ENCODE measurements at places on chromosomes 4 and X.

GRCh38 chr4:6885953-6886557, 23.6 kb upstream of the TBC1D14 start:
- no peak for DNase-seq

DNA sequence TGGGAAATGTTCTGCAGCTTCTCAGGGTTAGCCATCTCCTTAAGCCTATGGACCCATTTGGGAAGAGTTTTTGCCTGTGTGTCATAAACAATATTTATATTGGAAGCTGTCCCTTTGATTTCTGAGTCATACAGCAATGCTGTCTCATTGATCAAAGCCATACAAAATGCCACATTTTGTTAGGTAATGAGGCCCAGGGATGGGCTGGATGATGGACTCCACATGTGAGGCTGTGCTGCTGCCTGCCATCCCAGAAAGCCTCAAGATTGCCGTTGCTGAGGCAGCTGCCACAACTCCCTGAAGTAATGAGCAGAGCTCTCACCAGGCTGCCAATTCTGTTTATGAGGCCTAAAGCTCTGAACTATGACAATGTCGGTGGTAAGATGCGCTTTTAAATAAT, 12.2 kb upstream of the GJB1 start:
- no peak for DNase-seq

GRCh38 chrX:47802589-47802988, 34.1 kb upstream of the ZNF81 start:
- DNase-seq: no peak

- no peak for DNase-seq
Observed at GRCh38 chr4:107497054-107497453, 223.0 kb downstream of the PAPSS1 start.

DNA sequence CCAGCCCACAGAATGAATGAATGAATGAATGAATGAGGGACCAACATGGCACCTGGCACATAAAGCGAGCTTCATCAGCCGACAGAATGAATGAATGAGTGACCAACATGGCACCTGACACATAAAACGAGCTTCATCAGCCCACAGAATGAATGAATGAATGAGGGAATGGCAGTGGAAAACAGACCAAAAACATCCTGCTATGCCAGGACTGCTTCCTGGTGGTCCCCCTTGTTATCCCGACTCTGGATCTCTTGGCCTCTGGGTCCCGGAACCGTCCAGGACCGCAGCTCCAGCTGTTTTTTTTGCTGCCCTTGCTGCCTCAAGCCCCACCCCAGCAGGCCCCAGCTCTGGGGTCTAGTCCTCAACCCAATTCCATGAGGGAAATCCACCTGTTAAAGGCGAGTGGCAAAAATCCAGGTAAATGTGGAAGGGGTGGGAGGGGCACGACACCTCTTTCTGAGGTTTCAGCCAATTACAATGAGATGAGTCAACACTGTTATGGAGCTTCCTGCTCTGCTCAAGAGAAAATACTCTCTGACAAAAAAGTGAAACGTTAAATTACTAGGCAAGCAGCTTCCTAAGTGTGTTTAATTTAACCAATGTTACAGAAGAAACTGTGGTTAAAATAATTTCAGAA, 72.0 kb upstream of the MTNR1A start:
- no peak for DNase-seq

- DNase-seq: no peak
Observed at GRCh38 chr4:159047478-159048165, 55.3 kb upstream of the RAPGEF2 start.

DNA sequence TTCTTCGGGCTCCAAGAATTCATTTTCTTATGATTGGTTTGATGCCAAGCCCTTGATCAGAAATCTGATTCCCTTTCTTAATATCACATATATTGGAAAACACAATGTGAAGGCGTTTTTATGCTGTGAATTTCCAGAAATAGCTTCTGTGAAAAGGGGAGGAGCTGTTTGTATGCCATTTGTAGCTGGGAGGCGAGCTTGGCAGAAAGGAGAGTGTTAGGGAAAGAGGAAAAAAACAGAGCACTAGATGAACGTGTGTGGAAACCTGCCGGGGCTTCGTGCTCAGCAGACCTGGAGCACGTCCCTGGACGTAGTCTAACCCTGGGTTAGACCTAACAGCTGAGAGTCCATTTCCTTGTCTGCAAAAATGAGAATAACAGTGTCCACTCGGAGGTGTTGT, 3.4 kb downstream of the CLCN4 start:
- DNase-seq: no peak

- DNase-seq: no peak
Observed at GRCh38 chr4:57492251-57492878, 382.2 kb upstream of the IGFBP7 start.

DNA sequence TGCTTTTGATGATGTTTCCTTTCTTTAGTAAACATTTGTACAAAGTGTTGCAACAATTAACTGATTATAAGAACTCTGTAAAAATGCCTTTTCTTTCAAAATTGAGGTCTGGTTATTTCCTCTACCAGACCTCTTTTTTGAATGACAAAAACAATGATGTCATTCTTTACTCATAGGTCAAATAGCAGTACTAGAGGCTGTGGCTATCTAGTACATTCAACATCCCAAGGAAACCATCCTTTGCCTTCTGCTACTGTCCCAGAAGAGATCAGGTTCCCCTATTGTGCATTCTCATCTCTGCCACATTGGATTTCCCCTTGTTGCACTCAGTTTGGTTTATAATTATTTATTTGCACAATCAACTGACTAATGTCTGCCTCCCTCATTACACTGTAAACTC, 19.1 kb upstream of the MAD2L1 start:
- DNase-seq: no peak

DNA sequence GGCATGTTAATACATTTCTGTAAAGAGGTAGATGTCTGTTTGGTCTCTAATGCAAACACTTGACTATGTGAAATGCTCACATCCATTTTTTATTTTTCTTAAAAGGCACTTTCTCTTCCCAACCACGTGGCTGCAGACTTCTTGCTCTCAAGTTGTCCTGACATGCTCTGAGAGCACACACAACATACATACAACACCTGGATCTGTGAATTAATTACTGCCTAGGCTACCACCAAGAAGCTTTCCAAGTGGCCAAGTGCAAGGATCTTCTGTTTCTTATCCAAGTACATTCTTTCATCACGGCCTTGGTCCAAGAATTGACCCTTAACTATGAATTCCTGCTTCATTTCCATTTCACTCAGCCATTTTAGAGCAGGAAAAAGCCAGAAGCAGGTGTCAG, 110.8 kb downstream of the SPRY1 start:
- no peak for DNase-seq

DNA sequence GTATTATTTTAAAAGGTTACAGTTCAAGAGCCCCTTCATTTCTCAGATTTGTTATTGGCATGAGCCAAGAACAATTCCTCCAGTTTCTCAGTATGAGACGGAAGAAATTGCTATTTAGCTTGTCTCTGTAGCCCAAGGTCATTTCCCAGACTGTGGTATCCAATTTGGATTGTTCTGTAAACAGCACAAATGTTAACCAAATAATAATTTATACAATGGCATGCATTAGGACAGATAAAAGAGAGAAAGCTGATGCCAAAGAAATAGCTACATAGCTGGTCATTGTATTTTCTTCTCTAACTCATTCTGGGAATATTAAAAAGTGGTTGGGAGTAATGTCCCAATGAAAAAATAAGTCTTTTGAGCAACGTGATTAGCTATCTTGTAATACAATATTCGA, 134.6 kb upstream of the NPY2R start:
- no peak for DNase-seq

DNA sequence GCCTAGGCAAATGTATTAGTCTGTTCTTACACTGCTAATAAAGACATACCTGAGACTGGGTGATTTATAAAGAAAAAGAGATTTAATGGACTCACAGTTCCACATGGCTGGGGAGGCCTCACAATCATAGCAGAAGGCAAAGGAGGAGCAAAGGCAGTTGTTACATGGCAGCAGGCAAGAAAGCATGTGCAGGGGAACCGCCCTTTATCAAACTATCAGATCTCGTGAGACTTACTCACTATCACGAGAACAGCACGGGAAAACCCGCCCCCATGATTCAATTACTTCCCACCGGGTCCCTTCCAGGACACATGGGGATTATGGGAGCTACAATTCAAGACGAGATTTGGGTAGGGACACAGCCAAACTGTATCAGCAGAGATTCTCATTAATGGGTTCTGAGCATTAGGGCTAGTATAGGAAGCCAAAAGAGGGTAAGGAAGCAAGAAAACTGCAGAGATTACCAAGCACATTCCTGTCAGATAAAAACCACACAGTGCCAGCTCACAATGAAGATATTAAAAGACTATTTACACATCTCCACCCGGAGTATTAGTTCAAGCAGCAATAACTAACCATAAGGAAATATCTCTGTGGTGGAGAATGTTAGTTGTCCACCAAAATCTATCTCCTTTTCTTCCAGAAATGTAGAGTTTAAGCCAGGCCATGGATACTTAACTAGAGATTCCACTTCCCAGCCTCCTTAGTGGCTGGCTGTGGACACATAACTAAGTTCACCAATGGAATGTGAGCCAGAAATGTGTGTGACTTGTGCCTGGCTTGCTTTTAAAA, 61.2 kb upstream of the HOPX start:
- no peak for DNase-seq

DNA sequence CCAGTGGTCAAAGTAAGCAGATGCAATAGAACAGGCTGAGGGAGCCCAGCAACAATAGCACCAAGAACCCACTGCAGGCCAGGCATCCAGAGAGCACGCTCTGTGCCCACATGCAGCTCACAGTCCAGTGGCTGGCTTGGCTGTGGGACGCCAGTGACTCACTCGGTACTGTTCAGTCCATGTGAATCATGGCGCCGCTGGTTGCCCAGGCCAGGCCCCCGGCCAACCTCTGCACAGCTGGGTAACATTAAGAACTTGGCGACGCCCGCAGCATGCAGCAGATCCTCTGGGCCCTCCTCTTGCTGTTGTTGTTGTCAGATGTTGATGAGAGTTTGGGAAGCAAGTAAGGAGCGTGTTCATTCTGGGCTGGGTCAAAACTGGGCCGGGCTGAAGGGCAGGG, 60.5 kb downstream of the MSX1 start:
- DNase-seq: no peak

GRCh38 chrX:110162867-110163266, 155.0 kb downstream of the AMMECR1 start:
- DNase-seq: no peak

- DNase-seq: no peak
Observed at GRCh38 chr4:15182600-15183220, 180.4 kb downstream of the CPEB2 start.

GRCh38 chrX:108097380-108097779, 5.8 kb downstream of the ATG4A start:
- no peak for DNase-seq

DNA sequence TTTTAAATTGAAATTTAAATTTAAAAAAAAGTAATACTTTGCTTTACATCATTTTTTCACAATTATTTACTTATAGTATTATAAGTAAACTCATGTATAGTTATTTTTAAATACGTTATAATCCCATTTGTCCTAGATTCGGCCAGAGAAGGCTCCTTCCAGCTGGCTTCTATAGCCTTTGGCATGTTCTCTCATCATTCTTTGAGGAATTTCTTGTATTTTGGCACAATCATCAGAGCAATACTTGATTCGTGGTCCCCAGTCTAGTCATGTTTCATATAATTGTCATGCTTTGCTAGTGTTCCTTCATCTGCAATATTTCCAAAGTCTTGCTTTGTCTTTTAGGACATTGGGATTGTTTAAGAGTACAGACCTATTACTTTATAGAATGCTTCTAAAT, 1037.9 kb upstream of the AGA start:
- DNase-seq: no peak

GRCh38 chrX:7347465-7347864, 199.5 kb upstream of the PUDP start:
- DNase-seq: no peak

GRCh38 chr4:145734576-145735346, 54.8 kb downstream of the C4orf51 start:
- no peak for DNase-seq

DNA sequence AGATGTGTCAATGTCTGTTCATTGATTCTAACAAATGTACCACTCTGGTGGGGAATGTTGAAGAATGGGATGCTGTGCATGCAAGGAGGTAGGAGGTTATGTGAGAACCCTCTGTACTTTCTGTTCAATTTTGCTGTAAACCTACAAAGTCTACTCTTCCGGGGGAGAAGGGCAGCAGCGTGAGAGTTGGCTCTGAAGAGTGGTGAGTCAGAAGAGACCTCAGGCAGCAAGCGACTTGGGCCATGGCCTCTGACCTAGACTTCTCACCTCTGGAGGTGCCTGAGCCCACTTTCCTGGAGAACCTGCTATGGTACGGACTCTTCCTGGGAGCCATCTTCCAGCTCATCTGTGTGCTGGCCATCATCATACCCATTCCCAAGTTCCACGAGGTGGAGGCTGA, 26.7 kb downstream of the MANBA start:
- DNase-seq: no peak

Measured in stimulated activated CD8-positive, alpha-beta memory T cell treated with anti-CD3 and anti-CD28 coated beads, Interleukin-7, amount 100 ng/mL, for 1 hour (primary cell).